ENCODE measurements at places on chromosomes 2 and 18.

DNA sequence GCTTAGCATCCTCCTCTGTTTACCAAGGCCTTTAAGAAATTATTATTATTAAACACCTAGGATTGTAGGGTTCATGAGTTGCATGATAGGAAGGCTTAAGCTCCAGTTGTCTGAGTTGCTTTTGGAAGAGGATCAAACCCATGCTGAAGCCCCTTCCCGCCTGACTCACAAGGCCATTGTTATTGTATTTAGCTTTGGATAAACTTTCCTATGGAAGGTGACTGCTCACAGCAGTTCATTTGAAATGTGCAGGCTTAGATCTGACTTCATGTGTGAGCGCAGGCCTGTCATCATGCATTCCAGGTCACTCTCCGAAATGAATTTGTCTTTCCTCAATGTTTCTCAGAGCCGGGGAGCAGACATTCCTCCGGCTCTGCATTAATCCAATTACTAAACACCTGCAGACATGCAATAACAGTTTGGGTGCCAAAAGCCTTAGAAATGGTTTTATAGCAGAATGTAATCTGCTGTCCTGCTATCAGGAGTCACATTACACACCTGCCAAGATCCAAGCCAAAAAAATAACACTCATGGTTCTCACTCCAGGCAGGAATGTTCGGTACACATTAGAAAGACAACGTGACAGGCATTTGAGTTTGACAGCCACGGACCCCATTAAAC is 119.9 kb downstream of the OSR1 start:
- DNase-seq = no peak

GRCh38 chr2:88131201-88131998 is 3.5 kb upstream of the FABP1 start:
- DNase-seq = no peak

GRCh38 chr2:239368321-239368720 is 32.5 kb downstream of the HDAC4 start:
- DNase-seq = no peak

- DNase-seq = no peak
These were observed 555.7 kb downstream of the DSC3 start for GRCh38 chr18:30486856-30487255.

DNA sequence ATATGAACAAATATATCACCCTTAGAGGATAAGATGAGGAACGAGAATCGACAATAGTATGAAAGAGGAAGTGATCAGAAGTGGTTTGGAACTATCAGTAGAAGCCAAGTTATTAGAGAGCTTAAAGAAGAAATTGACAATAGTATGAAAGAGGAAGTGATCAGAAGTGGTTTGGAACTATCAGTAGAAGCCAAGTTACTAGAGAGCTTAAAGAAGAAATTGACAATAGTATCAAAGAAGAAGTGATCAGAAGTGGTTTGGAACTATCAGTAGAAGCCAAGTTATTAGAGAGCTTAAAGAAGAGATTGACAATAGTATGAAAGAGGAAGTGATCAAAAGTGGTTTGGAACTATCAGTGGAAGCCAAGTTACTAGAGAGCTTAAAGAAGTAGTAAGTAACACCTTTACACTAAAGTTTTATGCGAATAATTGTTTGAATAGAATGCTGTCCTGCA is 175.5 kb downstream of the ZNF407 start:
- no peak for DNase-seq

Measured in right hindlimb (tissue), 1 donor.